Activated effector memory CD4-positive, alpha-beta T cell treated with Interleukin-2 at 50 U/mL for 16 hours (primary cell): ENCODE measurements at places on chromosomes 5 and 9.

- no peak for DNase-seq
These were observed 46.2 kb downstream of the TSPAN17 start for GRCh38 chr5:176693477-176693851.

DNA sequence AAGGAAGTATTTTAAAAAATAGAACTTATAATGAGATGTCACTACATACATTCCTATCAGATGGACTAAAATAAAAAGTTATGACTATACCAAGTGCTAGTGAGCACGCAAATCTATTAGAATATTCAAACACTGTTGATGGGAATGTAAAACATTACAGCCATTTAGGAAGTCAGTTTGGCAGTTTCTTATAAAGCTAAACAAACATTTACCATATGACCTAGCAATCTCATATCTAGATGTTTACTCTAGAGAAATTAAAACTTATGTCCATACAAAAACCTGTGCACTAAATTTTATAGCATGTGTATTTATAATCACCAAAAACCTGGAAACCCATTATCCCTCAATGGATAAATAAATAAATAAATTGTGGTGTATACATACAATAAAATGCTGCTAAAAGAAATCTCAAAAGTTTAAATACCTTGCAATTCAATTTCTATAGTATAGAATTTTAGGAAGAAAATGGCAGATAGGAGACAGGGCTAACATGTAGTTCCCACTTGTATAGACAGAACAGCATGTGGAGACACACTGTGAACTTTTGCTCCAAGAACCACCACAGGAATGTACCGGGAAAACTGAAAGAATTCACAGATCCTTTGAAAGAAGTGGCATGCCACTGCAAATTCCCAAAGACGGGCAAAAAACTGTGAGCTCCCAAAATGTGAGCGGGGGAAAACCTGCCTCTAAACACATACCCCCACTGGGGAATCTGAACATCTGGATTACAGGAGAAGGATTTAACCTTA, 174.6 kb upstream of the SPEF2 start:
- DNase-seq = no peak

GRCh38 chr5:979100-979817, 29.3 kb upstream of the NKD2 start:
- no peak for DNase-seq

GRCh38 chr5:57642066-57642465, 159.5 kb upstream of the ACTBL2 start:
- no peak for DNase-seq

DNA sequence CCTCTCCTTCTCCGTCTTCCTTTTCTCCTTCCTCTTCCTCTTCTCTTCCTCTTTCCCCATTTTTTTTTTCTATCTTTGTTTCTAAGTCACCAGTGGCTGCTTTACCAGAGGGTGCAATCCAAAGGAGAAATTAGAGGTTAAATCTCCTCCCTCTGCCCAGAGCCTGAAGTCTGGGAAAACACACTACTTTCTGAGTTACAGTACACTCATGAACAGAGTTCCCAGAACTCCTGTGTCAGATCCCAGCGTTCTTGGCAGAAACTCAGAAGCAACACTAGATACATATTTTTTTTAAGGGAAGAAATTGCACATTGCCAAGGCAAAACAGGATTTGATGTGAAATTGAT, 189.0 kb downstream of the SNCAIP start:
- no peak for DNase-seq

- DNase-seq = peak; percentile 49
These were observed 16.0 kb downstream of the SLC22A5 start for GRCh38 chr5:132385326-132386105.

- no peak for DNase-seq
These were observed 17.7 kb downstream of the TXNDC8 start for GRCh38 chr9:110319781-110320492.

DNA sequence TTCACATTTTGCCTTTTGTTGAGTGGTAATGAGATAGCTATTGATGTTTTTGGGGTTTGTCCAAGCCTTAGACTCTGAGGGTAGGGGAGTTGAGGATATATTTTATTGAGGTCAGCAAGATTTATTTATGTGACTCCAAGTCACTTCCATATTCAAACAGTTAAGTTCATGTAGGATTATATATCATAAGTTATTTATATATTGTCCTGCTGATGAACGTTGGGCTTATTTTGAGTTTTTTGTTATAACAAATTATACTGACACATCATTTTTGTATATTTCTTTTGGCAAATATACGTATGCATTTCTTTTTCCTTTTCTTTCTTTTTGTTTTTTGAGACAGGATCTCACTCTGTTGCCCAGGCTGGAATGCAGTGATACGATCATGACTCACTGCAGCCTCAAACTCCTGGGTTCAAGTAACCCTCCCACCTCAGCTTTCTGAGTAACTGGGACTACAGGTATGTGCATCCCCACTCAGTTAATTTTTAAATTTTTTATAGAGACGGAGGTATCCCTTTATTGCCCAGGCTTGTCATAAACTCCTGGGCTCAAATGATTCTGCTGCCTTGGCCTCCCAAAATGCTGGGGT, 23.5 kb upstream of the IL12B start:
- DNase-seq = no peak

- no peak for DNase-seq
These were observed 5.9 kb upstream of the SLC22A5 start for GRCh38 chr5:132363431-132364112.

GRCh38 chr9:110105107-110105506, 102.9 kb downstream of the C9orf152 start:
- no peak for DNase-seq

- DNase-seq = no peak
These were observed 80.3 kb upstream of the EQTN start for GRCh38 chr9:27377147-27377807.

GRCh38 chr9:87766697-87767096, 40.8 kb downstream of the CTSL start:
- no peak for DNase-seq

GRCh38 chr5:135398160-135398854, 724 bp downstream of the MACROH2A1 start:
- DNase-seq = peak; percentile 36

- DNase-seq = no peak
These were observed 8.7 kb downstream of the FAM193B start for GRCh38 chr5:177545487-177546257.

DNA sequence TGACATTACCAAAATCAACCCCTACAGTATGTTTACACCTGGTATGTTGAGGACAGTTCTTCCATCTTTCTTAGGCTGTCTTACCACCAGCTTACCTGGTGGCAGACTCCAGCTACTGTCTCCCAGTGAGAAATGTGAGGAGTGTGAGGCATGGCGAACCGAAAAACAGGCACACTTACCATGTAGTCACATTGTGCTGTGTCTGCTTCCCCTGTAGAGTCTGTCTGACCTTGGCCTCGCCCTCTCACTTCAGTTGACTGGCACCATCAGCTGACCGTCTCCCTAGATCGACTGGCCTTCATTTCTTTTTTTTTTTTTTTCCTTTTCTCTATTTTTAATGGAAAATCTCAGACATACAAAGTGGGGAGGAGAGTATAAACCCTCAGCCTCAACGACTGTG, 4.9 kb downstream of the ACO1 start:
- no peak for DNase-seq

DNA sequence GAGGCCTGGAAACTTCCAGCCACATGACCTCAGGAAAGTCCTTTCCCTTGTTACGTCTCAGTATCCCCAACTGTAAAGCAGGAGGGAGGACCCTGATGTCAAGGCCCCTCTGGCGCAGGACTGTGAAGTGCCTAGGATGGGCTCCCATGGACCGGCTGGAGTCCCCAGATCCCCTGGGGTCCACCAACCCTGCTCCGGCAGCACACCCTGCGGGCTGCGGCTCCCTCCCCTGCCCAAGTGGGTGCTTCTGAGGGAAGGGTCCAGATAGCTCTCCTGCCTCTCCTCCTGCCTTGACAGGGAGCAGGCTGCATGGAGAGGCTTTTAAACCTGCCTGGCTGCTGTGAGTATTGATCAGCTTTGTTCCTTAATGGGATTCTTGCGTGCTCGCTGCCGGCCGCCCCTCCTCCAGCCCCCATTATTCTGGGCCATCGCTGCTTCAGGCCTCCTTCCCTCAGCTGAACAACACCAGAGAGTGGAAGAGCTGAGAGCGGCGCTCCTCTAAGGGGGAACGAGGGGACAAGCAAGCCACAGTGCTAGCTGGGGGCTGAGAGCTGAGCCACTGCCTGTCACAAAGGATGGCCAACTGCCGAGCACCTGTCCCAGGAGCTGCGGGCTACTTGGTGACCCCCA, 25.6 kb upstream of the NTNG2 start:
- no peak for DNase-seq
